ENCODE measurements at places on chromosomes 11 and 22.

- DNase-seq: no peak
Observed at GRCh38 chr11:64292460-64293254, 1.6 kb downstream of the KCNK4 start.

DNA sequence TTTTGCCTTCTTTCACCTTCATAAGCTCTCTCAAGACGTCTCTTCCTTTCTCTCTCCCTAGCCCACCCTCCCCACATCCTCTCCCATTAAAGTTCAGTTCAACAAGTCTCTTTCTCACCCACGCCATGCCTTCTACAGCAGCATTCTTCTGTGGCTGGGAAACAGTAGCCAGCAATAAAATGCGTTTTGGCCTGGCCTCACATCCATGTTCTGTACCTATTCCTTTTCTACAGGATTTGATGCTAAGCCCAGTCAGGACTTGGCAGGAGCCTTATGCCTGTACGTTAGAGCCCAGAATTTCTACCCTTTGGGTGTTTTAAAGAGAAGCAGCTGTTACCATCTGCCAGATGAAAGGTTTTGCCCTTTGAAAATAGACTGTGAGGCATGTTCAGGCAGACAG is 7.1 kb upstream of the CD44 start:
- no peak for DNase-seq

- no peak for DNase-seq
Observed at GRCh38 chr22:30643055-30643875, 7.7 kb downstream of the SLC35E4 start.

DNA sequence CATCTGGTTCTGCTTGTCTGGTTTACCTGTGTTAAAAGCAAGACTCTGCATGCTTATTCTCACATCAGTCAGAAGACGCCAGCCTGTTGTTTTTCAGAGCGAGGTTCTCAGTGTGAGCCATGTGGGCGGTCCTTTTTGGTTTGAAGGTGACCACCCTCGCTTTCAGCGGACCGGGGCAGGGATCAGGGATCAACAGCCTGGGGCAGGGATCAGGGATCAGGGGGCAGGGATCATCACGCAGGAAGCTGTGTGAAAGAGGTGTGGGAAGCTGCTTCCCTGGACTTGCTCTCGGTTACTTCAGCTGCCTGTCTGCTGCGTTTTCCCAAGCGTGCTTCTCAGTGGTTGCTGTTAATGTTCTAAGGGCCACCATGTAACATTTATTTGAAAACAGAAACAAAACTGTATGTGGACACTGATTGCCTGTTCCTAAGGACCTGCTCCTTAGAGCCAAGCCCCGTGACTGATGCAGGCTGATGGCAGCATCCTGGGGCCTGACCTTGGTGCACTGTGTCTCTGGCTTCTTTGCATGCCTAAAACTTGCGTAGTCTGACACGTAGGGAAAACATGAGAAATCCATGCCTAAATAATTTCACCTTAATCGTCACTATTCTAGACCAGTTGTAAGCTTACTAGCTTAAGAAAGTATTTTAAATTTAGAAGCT is 146.9 kb downstream of the ATXN10 start:
- DNase-seq: no peak

GRCh38 chr11:64059339-64060140 is 23.8 kb downstream of the FLRT1 start:
- no peak for DNase-seq

- no peak for DNase-seq
Observed at GRCh38 chr22:26090821-26091220, 78.4 kb upstream of the SEZ6L start.

DNA sequence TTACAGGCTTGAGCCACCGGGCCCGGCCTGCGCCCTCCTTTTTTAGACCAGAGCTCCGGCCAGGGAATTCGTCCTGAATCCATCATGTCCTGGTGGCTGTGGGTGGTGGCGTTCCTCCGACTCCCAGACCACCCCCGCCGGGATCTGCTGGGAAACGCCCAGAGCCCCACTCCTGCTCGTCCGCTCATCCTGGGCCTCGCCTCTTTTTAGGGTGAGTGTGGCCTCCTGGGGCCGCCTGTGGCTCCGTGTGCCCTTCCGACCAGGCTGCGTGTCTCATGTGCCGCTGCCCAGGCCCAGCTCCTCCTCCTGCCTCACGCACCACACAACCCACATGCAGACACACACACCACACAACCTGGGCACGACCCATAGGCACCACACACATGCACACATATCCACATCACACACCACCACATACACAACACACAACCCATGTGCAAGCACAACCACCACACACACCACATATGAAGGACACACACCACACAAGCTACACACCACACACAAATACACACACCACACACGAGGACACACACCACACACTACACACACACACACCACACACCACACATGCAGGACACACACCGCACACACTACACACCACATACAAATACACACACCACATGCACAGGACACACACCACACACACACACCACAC is 946.2 kb downstream of the BRD1 start:
- DNase-seq: no peak

DNA sequence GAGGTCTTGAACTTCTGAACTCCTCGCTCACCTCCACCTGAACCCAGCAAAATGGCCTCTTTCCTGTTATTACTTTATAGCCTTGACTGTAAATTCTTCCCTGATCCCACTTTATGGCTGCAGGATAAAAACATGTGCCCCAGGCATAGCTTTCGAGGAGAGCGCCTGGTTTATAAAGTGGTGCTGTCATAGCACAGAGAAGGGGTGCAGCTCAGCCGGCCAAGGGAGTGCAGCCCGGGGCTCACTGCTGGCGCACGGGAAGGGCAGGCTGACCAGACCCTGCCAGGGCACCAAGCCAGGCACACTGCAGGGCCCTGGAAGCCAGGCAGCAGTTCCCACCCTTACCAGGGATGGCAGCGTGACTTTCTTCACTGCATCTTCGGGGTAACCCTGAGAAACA is 50.9 kb downstream of the ISX start:
- no peak for DNase-seq

GRCh38 chr11:64339754-64340408 is at the start of gene CCDC88B:
TSS of gene CCDC88B (plus strand) at chr11:64340204. CDS start at chr11:64340267, 63 bp downstream.
- DNase-seq: peak; percentile 91

GRCh38 chr22:19721330-19722177 is 1.8 kb upstream of the GP1BB start:
- no peak for DNase-seq

DNA sequence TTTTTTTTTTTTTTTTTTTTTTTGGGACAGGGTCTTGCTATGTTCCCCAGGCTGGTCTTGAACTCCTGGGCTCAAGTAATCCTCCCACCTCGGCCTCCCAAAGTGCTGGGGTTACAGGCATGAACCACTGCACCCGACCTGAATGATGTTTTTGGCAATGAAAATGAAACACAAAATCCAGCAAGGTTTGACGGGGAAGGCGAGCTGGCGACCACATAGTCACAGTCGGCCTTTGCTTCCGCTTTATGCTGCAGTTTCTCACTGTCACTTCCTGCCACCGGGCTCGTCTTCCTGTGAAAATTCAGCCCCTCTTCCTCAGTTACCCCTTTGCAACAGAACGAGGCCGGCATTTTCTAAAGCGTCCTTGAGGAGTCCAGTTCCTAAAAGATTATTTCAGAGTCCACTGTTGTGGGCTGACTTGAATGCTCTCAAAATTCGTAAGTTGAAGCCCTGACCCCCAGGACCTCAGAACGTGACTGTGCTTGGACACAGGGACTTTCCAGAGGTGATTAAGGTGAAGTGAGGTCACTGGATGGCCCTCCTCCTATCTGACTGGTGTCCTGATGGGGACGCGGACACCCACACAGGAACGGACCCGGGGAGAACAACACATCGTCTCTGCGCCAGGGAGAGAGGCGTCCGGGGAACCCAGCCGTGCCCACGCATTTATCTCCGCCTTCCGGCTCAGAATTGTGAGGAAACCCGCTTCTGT is 2.9 kb upstream of the BID start:
- DNase-seq: peak; percentile 82

DNA sequence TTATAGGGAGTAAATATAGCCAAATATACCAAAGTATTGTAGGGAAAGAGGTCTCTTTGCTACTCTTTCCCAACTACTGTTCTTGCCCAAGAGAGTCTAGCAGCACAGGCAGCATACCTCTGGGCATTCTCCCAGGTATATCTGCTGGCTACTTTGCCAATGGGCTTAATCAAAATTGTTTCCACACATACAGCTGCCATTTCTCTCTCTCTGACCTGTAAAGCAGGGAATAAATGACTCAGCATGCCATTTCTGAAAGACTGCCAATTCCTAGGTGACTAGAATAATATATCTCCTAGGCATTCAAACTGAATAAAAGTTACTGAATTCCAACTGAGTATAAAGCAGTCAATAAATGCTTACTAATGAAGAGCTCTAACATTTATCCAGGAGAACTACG is 44.6 kb downstream of the RDX start:
- DNase-seq: no peak

GRCh38 chr11:1262172-1263006 is 39.5 kb downstream of the MUC5B start:
- peak; percentile 88 for DNase-seq

DNA sequence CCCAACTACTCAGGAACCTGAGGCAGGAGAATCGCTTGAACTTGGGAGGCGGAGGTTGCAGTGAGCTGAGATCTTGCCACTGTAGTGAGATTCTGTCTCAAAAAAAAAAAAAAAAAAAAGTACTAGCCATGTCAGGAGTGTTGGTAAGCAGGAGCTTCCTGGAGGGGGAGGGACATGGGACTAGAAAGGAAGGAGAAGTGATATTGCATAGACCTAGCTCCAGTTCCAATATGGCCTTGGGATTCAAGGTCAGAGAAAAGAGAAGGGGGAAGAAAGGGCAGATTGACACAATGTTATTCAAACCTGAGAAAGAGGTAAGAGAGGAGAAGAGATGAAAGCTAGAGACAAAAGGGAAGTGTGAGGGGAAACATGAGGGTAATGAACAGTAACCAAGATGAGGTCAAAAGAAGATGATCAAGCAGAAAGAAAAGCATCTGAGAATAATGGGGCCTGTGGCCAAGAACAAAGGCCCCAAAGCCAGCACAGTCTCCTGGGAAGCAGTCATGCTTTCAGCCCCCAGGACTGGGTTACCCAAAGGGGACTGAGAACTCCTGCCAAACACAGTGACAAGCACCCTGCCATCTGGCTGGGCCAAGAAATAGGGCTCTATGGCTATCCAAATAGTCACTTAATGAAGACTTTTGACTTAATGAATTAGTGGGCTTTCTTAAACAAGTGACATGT is 51.7 kb upstream of the FTH1 start:
- no peak for DNase-seq

DNA sequence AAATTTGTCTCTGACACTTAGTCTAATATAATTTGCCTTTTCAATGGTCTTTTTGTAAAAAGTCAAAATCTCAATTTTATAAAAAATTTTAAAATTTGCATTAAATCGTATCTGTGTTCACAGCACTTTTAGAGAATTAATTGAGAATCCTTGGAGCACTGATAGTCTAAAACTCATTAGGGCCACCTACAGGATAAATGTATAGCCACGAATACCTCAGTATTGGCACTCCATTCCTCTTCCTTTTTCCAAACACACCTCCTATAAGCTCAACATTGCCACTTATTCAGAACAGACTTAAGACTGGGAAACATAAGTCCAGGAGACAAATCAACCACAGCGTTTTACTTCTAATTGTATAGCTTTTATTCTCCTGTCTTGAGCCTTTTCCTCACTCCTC is 776.0 kb upstream of the ARHGAP42 start:
- no peak for DNase-seq

DNA sequence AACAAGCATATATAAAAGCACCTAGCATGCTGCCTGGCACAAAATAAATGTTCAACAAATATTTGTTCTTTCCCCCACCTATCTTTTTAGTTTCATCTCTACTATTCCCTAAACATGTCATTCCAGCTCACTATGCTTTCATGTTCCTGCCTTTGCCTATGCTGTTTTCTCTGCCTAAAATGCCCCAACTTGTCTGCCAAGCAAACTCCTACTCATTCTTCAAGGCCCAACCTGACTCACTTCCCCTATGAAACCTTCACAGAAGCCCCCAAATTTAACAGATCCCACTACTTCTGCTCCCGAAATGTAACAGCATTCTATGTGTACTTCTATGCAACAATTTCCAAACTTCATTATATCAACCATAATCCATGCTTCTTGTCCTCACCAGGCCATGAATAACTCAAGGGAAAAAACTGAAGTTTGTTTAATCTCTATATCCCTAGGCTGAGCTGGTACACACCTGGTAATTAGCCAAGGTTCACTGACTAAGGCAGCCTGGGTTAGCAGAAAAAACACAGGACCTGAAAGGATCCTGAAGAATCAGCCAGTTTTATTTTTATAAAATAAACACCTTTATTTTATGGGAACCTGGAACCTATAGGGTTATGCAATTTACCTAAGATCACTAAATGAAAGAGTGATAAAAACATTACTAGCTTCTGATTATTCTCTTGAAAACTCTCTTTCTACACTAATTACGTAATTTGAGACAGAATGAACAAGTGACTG is 72.2 kb downstream of the PAK1 start:
- DNase-seq: no peak

GRCh38 chr11:10728154-10728553 is 22.9 kb upstream of the CTR9 start:
- DNase-seq: no peak

DNA sequence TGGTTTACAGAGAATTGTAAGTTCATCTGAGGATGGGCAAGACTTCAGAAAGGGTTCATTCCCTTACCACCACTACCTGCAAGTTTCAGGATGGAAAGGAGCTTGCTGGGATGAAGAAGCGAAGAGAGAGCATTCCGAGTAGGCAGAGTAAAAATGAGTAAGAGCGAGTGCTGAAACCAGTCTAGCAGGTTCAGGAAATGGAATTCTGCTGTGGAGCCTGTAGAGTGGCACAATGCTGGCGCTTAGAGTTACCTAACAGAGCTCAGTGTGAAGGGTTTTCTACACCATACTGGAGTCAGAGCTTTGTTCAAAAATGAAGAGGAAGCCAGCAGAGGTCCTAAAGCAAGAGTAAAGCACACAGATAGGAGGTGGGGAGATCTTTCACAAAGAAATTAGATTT is 179.2 kb upstream of the ZC3H12C start:
- no peak for DNase-seq

DNA sequence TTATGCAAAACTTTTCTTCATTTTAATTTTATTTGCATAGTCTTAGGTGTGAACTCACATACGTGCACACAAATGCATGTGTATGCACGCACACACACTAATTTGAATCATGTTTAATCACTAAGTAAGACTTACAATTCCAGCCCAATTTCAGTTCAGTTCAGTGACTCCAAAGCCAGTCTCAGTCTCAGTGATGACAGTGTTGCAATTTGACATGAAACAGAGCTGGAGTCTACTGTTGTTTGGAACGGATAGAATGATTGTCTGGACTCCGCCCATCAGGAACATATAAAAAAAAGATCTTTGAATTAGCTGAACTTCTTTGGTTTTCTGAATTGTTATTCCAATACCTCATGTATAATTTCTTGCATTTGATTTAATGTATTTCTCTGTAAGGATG is 14.9 kb upstream of the OR51S1 start:
- no peak for DNase-seq

DNA sequence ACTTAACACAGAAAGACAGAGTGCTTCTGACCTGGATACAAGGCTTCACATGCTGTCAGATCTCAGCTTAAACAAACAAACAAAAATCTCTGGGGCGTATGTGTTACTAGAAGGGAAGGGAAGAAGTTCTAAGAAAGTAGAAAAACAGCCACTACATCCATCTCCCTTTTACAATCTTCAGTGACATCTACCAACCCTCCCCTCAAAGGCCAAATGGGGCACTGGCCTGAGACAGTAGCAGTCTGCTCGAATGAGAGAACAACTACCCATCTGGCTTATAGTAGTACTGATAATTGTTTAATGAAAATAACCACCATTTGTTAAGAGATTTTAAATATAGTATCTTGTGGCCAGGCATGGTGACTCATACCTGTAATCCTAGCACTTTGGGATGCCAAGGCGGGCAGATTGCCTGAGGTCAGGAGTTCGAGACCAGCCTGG is 29.4 kb downstream of the CCDC83 start:
- no peak for DNase-seq

- DNase-seq: no peak
Observed at GRCh38 chr11:134034496-134035381, 34.1 kb upstream of the JAM3 start.
